Stimulated activated CD4-positive, alpha-beta T cell treated with anti-CD3 and anti-CD28 coated beads, Interleukin-1b, Interleukin-23, amount 100 ng/mL, for 48 hours (primary cell): ENCODE measurements at places on chromosomes 16 and 17.

GRCh38 chr16:35195864-35196216 is 1736.4 kb downstream of the TP53TG3F start:
- DNase-seq = no peak

- DNase-seq = no peak
Observed at GRCh38 chr16:47990676-47991075, 165.1 kb downstream of the ABCC12 start.

DNA sequence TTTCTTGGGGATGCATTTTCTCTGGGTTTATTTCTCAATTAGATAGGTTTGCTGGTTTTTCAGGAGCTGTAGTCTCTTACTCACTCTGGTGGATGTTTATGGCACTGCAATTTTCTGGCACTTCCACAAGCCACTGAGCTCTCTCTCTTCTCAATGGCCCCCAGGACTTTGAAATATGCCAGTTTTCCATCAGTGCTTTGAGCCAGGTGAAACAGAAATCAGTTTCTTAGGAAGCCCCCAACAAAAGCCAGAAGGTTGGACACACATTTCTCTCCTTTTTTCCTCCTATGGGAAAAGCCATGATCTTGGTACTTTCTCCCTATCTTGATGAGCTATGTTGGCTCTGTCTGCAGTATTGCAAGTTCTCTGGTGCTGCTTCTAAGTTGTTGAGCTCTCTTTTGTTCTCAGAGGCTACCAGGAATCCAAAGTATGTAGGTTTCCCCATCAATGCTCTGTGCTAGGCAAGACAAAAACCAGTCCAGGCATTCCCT is 90.7 kb upstream of the SMIM36 start:
- no peak for DNase-seq

GRCh38 chr17:9670596-9670995 is 25.3 kb downstream of the USP43 start:
- no peak for DNase-seq

GRCh38 chr16:79293836-79294460 is 306.6 kb downstream of the MAF start:
- no peak for DNase-seq

- no peak for DNase-seq
Observed at GRCh38 chr17:73308017-73308823, 3.6 kb downstream of the CDC42EP4 start.

- no peak for DNase-seq
Observed at GRCh38 chr16:20598832-20599469, 22.8 kb upstream of the ACSM2B start.

GRCh38 chr16:2339521-2340484 is 725 bp downstream of the ABCA3 start:
- DNase-seq = peak; percentile 36

DNA sequence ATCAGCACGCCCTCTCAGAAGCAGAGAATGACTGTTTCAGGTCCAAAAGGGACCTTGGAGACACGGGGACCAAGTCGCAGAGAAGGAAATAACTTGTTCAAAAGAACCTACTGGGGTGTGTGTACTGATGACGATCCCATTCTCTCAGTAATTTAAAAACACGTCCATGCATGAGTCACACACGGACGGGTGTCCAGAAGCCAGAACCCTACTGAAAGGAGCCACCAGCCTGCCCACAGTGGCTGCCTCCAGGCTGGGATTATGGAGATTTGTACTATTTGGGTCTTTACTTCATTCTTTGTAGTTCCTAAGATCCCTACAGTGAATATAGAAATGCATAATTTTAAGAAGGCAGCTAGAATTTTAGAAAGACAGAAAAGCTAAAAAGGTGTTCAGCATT is 27.8 kb downstream of the TMEM204 start:
- no peak for DNase-seq

DNA sequence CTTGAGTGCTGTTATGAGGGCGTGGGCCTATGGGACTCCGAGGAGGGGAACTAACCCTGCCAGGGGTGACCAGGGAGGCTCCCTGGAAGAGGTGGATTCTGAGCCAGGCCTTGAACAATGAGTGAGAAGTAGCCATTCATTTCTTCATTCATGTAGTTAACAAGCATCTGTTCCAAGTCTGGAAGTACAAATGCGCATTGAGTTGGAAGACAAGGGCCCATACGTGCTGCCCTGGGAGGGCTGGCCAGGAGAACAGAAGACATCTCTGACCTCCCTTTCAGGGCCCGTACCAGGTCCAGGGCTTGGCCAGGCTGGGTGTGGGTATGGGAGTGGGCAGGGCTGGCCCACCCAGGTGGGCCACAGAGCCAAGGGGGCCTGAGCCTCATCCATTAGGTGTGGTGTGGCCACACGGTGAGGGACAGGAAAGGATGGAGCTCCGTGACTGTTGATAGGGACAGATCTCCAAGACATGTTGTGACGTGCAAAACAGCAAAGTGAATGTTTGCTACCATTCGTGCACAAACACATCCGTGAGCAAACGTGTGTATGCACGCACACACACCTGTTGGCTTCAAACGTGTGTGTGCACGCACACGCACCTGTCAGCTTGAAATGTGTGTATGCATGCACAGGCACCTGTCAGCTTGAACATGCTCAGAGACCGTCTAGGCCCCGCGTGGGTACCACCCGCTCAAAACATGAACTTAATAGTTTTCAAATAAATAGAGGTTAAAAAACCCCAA is 46.8 kb downstream of the ZDHHC7 start:
- DNase-seq = no peak

DNA sequence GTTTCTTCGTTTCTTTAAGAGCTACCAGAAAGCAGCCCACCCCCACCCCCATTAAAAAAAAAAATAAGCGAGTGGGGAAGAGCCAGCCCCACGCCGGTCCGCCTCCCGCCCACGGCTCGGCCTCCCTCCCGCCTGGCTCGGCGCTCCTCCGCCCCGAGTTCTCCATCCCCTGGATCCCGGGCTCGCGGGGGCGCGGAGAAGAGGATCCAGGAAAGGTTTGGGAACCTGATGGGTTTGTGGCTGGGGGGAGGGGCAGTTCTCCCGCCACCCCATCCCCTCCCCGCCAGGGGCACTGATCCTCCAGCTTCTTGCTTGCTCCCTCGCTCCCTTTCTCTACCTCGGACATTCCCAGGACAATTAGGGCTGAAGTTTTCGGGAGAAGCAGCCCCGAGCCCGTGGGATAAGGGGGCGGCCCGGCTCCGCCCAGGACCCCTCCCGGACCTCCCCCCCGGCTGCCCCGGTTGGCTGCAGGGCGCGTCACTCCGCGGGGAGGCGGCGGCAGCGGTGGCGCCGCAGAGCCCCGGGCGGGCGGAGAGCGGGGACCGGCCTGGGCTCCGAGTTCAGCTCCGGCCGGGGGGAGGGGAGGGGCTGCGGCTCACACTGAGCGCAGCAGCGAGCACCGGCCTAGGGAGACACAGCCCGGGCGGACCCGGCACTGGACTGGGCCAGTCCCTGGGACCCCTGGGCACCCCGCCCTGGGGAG is 1.0 kb upstream of the SALL1 start:
- no peak for DNase-seq

- no peak for DNase-seq
Observed at GRCh38 chr16:12411516-12411915, 392.2 kb downstream of the CPPED1 start.

DNA sequence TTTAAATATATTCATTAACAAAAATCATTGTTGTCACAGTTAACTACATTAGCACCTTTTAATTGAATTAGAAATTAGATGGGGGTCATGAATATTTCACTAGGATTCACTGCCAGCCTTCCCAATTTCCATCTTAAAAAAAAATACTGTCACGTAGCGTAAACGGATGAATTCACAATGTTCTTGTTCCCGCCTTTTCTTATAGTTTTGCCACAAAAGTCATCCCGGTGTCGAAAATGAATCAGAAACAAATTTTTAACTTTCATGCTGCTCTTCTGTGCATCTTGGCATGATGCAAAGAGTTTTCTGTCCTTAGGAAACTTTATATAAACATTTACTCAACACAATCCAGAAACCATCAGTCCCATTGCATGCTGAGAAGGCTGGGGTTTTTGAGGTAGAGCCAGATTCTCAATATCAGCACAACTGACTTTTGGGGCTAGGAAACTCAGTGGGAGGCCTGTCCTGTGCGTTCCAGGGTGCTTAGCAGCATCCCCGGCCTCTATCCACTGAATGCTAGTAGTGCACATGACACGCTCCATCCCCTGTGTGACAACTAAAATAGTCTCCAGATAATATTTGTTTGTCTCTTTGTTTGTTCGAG is 252.9 kb upstream of the XYLT1 start:
- DNase-seq = no peak

DNA sequence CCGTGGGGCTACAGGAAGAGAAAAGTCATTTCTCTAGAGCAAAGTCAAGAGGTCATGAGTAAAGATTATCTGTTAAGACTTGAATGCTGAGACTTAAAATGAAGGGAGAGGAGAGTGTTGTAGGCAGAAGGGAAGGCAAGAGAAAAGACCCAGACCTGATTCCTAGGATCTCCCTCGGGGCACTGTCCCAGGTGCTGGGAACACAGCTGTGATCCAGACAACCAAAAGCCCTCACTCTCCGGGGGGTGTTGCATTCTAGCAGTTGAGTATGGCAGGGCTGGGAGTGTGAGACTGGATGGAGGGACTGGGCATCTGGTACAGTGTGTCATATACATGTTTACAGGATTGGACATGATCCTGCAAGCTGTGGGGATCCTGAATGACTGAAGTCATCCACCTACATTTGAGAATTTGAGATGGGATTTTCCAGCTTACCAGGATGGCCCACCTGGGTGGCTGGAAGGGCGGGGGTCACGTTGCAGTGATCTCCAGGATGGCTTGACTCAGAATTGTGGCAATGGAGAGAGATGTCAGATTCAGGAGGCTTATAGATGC is 29.1 kb downstream of the ARSG start:
- no peak for DNase-seq

GRCh38 chr17:13385481-13385911 is 216.2 kb downstream of the HS3ST3A1 start:
- DNase-seq = no peak

GRCh38 chr17:76899414-76899813 is 31.2 kb downstream of the MGAT5B start:
- DNase-seq = no peak

- no peak for DNase-seq
Observed at GRCh38 chr17:50638606-50638965, 3.9 kb downstream of the ABCC3 start.

- no peak for DNase-seq
Observed at GRCh38 chr17:2957631-2958286, 105.6 kb downstream of the OR1D5 start.

- no peak for DNase-seq
Observed at GRCh38 chr16:50306287-50306686, 39.9 kb downstream of the ADCY7 start.
